ENCODE measurements at places on chromosomes 7 and 10.

GRCh38 chr10:22605168-22605567 lies 109.2 kb downstream of the PIP4K2A start:
- no peak for DNase-seq

DNA sequence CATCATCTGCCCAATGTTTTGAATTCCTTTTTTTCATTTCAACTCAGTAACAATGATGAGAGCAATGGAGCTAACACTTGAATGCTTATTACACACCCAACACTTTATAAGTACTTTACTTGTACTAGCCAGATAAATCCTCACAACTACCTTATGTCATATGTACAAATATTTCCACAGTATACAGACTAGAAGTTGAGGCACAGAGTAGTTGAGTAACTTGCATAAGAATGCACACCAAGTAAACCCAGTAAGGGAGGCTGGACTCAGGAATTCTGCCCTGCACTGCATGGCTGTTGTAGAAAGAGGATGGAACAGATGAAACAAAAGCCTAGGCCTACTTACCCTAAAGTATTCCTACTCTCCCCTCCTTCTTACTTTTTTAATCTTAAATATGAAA lies 15.8 kb downstream of the DPY19L1 start:
- DNase-seq: no peak

DNA sequence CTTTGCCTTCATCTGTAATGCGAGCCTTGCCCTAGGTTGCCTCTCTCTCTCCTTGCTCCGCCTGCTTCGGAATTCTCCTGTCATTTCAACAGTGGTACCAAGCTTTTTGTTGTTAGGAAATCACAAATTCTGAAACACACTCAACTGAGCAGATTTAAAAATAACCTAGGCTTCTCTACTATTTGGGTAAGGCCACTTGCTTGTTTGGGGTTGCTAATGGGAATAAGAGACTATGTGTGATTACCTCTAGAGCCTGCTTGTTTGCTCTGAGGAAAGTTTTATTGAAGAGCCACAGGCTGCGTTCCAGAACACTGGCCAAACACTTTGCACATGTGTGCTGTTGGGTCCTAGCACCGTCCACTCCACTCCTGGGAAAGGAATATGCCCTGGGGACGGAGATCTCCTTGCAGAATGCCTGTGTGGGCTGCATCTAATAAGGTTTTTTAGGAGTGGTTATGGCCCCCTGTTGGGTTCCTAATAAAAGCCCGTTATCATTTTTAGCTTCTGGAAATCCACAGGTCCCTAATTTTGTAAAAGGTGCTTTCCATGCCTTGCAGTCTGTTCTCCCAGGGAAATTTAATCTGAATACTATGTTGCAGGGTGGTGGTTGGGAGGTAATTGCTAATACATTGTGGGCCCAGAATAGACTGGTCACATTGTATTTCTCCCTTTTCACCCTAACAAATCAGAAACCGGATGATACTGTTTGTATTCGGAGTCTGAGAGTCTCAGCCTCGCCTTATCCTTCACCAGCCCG lies 68.7 kb upstream of the KLF6 start:
- DNase-seq: no peak

GRCh38 chr7:151091431-151091830 lies 5.2 kb downstream of the AGAP3 start:
- DNase-seq: no peak

DNA sequence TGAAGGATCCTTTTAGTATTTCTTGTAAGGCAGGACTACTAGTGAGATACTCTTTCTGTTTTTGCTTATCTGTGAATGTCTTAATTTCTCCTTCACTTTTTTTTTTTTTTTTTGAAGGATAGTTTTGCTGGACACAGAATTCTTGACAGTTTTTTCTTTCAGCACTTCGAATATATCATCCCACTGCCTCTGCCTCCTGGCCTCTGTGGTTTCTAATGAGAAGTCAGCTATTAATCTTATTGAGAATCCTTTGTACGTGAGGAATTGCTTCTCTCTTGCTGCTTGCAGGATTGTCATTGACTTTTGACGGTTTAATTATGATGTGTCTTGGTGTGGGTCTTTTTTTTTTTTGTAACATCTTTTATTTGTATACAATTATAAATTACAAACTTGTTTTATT lies 12.6 kb upstream of the WAC start:
- no peak for DNase-seq

DNA sequence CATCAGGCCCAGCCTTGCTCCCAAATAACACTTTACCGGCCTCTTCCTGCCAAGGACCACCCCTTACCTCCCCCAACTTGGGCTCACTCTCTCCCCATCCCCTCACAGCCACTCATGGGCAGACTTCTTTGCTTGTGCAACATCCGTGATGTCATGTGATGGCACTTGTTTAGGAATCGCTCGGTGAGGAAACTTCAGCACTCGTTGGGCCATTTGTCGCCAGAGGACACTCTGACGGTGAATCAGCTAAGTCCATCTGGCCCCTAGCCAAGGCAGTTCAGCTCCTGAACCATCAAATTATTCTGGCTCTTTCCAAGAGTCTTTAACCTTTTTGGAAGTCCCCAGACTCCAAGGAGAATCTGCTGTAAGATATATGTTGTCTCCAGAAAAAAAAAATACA lies 19.2 kb downstream of the BTBD16 start:
- DNase-seq: no peak

DNA sequence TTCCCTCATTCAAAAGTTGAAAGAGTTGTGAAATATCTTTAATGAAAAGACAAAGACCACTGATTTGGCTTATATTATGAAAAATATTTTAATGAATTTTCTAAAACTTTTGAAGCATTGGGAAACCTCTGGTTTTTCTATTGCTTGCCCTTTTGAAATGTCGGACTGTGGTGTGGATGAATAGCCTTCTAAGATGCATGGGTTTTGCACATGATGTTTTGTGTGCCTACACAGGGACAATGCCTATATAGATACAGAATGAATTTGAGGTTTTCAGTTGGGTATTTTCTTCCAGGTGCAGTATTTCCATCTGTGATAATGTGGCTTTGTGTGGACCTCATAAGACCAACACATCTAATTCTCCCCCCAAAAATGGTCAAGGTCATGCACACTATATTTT lies 1437.9 kb downstream of the REEP3 start:
- DNase-seq: no peak

GRCh38 chr7:74585844-74586243 lies 71.7 kb upstream of the GTF2I start:
- no peak for DNase-seq

- DNase-seq: no peak
Measured at GRCh38 chr7:44647981-44648714, 41.7 kb downstream of the OGDH start.

- no peak for DNase-seq
Measured at GRCh38 chr7:149680331-149681025, 92.9 kb downstream of the ZNF467 start.

- DNase-seq: peak; percentile 70
Measured at GRCh38 chr7:12715372-12716133, 28.1 kb downstream of the ARL4A start.

GRCh38 chr10:89591111-89591795 lies 53.8 kb downstream of the PANK1 start:
- no peak for DNase-seq

GRCh38 chr7:102255501-102255900 lies 31.2 kb upstream of the SH2B2 start:
- DNase-seq: no peak

- DNase-seq: no peak
Measured at GRCh38 chr7:34655384-34655783, 2.6 kb upstream of the NPSR1 start.

DNA sequence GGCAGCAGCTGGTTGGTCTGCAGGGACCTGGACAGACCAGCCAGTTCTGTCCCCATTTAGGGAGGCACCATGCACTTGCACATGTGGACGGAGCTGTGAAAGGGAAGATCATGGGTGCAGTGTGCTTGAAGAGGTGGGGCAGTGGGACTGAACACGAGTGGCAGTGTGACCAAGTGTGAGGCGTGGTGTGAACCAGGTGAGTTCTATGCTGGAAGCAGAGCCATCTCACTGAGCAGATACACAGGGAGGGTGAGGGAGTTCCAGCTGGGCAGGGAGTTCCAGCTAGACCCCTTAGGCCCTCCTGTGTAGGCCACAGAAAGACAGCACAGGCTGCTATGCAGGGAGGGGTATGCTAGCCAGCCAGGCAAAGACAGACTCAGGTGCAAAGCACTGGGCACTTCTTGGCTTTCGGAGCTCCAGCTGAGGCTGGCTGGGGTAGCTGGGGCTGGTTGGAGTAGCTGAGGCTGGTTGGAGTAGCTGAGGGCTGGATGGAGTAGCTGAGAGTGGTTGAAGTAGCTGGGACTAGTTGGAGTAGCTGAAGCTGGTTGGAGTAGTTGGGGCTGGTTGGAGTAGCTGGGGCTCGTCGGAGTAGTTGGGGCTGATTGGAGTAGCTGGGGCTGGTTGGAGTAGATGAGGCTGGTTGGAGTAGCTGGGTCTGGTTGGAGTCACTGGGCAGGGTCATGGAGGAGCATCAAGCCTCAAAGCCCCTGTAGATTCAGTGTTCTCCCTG lies 90.9 kb downstream of the HIP1 start:
- DNase-seq: no peak

GRCh38 chr10:100986952-100987684 lies at the start of the genes MRPL43 and TWNK:
TSS of gene MRPL43 (minus strand) at chr10:100987497. CDS start at chr10:100987443, 54 bp downstream.
TSS of gene TWNK (plus strand) at chr10:100987543. CDS start at chr10:100988211, 668 bp downstream.
- peak; percentile 87 for DNase-seq

- no peak for DNase-seq
Measured at GRCh38 chr7:111529507-111530355, 32.6 kb downstream of the IMMP2L start.

GRCh38 chr10:97207756-97208346 lies 22.1 kb upstream of the SLIT1 start:
- DNase-seq: no peak

DNA sequence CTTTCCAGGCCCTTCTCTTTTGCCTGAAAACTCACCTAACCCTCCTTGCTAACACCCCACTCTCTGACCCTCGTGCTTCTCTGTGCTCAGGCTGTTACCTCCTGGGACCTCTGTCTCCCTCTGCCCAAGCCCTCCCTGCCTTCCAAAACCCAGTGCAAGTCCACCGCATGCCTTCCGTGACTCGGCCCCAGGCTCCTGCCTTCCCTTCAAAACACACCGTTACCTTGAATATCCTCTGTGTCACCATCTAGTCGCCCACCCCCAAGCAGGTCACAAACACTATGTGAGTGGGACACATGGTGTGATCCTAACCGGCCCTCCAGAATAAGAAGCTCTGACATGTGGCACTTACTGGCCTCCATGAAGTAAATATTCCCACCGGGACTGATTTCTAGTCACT lies 176.7 kb downstream of the GRID1 start:
- DNase-seq: no peak

DNA sequence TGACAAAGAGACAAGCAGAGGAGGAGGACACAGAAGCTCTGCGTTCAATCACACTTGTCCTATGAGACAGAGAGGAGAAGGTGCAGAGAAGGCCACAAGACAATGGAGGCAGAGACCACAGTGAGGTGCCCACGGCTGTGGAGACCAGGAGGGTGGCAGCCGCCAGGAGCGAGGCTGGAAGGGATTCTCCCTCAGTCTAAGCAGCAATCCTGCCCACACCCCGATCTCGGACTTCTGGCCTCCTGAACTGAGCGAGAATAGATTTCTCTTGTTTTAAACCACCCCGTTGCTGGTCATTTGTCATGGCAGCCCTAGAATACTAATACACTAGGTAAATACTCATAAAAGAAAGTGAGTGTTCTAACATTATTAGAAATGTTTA lies 92.1 kb downstream of the CYTH3 start:
- DNase-seq: no peak

GRCh38 chr10:62373995-62374861 lies at the start of gene ZNF365:
TSS of gene ZNF365 (plus strand) at chr10:62374369. CDS start at chr10:62376194, 1,825 bp downstream.
- no peak for DNase-seq

- no peak for DNase-seq
Measured at GRCh38 chr10:44237364-44238049, 147.4 kb downstream of the CXCL12 start.

DNA sequence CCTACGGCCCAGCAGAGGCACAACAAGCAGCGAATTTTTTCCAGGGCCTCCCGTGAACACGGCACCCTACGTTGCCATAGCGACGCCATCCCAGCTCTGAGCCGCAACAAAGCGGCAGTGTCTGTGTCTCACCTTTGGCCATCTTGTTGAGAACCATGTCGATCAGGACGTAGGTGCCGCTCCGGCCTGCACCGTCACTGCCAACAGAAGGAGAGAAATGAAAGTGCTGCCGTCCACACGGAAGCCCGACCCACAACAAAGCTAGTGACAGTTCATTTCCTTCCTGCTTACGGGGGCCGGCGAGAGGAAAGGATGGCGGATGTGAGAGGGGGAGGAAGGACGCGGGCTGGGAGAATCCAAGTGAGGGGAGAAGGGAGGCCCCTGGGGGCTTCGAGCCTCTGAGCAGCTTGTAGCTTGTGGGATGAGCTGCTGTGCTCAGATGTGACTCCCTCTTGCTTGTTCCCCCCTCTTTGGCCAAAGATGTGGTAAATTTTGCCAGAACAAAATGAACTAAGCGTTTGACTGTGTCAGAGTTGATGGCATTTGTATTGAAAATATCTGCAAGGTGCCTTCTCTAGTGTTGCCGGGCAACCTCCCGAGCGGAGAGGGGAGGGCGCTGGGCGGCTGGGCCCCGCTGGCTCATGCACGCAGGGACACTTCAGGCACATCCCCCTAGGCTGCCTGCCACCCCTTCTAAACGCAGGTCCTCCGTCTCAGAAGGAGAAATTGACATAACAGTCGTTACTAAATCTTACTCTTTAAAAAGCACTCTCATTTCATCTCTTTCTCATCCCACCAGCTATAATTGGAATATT lies 232.2 kb downstream of the DNAJB6 start:
- peak; percentile 58 for DNase-seq

- DNase-seq: no peak
Measured at GRCh38 chr10:90204956-90205314, 503.5 kb downstream of the KIF20B start.

- DNase-seq: no peak
Measured at GRCh38 chr7:27410812-27411544, 168.4 kb downstream of the EVX1 start.

- no peak for DNase-seq
Measured at GRCh38 chr7:3887096-3887690, 586.1 kb downstream of the SDK1 start.

DNA sequence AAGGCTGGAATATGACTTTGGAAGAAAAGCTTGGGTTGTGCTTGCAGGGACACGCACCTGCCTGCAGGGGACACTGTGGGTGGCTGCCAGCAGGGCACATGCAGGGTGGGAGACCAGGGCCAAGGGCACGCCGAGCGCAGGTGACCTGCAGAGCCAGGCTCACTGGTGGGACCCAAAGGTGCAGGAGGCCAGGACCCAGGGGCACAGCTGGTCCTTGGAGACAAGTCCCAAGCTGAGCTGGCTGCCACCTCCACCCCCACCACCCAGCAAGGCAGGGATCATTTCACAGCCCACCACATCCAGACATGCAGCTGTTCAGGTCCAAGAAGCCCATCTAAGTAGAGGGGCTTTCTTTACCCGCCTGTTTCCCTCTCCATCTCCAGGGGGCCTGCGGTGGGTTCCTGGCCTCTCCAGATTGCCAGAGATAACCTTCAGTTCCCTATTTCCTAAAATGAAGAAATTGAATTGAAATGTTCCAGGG lies 13.8 kb upstream of the CLIP2 start:
- no peak for DNase-seq

- DNase-seq: no peak
Measured at GRCh38 chr7:70029993-70030392, 431.7 kb downstream of the AUTS2 start.
